Stimulated activated CD8-positive, alpha-beta memory T cell treated with anti-CD3 and anti-CD28 coated beads, Interleukin-2, amount 100 ng/mL, for 1 hour (primary cell): ENCODE measurements at places on chromosomes 2 and 18.

GRCh38 chr2:161979490-161979889 lies 94.5 kb downstream of the DPP4 start:
- DNase-seq, result no peak

DNA sequence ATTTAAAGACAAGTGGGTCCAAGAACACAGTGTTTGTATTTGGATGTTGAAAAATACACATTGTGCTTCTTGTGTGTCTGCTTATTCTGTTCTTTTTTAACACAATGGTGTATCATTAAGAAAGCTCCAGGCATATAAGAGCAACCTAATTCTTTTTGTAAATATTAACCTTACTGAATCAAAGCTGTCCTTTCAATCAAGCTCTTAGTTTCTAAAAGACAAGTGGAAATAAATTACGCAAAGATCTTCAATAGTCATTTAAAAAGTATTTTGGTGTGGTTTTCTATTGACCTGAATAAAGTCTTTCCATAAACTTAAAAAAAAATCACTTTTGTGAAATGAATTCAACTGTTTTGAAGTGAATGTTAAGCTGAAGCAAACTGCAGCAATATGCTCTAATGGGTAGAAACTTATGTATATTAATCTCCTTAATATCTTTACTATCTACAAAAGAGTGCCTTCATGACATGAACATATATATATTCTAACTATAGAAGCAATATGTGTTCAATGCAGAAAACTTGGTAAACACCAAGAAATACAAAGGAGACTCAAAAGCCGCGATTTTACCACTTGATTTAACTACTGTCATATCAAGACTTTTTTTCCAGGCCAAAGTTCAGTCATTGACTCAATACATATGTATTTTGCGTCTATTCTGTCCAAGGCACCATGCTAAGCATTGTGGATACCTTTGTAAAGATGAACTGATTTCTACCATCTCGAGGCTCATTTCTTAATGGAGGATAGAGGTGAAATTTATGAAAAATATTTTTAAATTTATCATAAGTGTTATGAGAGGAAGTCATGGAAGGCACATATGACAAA lies 97.7 kb downstream of the ARHGAP15 start:
- DNase-seq, result no peak

DNA sequence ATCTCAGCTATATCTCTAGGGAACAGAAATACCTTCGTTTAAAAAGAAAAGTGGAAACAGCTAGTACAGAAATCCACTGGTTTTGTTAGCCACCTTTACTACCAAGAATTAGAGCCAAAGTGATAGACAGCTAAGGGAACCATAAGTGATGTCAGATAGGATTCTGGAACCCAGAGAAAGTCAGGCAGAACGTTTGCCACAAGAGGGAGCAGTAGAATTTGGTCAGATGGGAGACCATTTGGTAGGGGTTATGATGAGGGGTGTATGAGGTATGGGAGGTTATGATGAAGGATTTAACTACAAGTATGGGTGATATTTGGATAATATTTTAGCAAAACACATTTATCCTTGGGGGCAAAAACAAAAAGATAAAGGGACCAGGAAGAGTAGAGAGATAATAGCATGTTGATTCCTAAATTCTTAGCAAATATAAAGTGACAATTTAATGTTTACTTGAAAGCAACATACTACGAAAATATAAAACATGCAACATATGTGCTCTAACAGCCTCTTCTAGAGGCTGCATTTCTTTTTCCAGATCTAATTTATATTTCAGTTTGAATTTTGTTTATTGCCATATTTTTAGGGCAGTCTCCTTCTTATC lies 3.3 kb downstream of the SLC8A1 start:
- DNase-seq, result no peak

GRCh38 chr2:134253804-134254203 lies at the start of gene MGAT5:
Gene MGAT5, plus strand, starts transcription at chr2:134254072. Its CDS starts 332 bp downstream, at chr2:134254404.
- DNase-seq, result no peak

GRCh38 chr18:72412927-72413326 lies 131.2 kb downstream of the CBLN2 start:
- no peak for DNase-seq

DNA sequence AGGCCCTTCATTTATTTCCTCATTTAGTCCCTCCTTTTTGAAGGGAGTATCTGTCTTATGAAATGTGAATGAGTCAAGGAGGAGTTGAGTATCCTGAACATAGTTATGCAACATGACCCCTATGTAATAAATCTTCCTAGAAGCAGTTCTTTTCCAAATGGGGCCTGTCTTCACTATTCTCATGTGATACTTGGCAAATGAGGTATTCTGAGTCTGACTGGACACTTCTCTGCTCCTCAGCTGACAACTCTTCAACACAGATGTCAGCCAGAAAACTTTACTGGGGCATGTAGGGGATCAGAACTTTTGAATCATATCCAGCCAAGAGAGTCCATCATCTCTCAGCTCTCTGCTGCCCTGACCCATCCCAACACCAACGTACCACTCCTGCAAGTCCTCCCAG lies 291.6 kb downstream of the ZNF385B start:
- DNase-seq, result no peak

DNA sequence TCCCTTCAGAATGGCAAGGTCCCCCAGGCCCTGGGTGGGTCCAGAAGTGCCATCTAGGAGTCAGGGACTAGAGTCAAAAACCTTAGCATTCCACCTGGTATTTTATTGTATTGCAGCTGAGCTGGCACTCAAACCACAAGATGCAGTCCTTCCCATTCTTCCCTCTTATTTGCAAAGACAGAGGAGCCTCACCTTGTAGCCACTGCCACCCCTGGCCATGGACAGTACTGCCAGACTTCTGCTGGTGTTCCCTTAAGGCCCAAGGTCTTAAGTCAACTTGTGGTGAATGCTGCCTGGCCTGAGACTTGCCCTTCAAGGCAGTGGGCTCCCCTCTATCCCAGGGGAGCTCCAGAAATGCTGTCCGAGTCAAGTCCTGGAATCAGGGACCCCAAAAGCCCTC lies 6.9 kb downstream of the UGT1A10 start:
- DNase-seq, result no peak

GRCh38 chr18:48161911-48162698 lies 231.6 kb upstream of the SMAD2 start:
- no peak for DNase-seq

DNA sequence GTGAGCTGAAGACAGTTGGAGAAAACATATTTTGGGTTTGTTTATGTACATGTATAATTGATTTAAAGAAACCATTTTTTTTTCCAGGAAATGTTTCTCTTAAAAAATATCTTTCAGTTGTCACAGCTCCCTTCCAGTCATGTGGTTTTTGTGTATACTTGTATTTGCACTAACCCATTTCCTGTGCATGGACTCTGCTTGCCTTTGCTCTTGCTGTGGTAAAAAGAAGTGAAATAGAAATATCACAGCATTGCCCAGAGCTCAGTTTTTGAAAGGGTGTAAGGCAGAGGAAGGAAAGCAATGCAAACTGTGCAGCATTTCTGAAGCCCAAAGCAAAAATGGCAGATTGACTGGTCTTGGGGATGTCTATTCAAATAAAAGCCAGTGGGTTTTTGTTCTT lies 10.4 kb upstream of the DOCK10 start:
- DNase-seq, result no peak

DNA sequence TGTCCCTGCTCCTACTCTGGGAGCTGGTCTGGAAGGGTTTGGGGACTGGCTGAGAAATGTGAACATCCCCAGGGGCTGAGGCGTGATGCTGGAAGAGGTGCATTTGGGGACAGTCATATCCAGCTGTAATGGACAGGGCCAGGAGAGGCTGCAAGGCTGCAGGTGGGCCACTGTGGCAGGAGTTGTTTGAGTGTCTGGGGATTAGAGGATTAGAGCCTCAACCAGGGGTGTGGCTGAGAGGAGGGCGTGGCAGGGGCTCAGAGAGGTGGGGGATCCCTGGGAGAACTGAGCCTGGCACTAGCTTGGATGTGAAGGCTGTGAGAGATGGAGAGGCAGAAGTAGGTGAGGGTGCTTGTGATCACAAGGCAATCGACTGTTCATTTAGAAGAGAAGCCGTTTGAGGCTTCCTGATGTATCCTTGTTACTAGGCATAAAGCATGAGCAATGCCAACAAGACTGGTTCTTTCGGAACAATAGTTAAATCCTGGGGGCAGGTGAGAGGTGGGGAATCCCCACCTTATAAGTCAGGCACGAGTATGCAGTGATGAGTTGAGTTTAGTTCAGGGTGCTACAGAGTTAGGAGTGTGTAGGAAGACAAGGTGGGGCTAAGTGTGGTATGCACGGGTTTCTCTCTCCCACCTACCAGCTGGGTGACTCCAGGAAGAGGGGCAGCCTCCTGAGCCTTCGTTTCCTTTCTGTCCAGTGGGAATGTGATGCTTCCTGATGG lies 31.9 kb downstream of the SH3RF3 start:
- no peak for DNase-seq

GRCh38 chr18:63451799-63452660 lies 24.7 kb upstream of the SERPINB5 start:
- no peak for DNase-seq

- no peak for DNase-seq
These were observed 78.5 kb upstream of the SNTG2 start for GRCh38 chr2:871926-872680.

DNA sequence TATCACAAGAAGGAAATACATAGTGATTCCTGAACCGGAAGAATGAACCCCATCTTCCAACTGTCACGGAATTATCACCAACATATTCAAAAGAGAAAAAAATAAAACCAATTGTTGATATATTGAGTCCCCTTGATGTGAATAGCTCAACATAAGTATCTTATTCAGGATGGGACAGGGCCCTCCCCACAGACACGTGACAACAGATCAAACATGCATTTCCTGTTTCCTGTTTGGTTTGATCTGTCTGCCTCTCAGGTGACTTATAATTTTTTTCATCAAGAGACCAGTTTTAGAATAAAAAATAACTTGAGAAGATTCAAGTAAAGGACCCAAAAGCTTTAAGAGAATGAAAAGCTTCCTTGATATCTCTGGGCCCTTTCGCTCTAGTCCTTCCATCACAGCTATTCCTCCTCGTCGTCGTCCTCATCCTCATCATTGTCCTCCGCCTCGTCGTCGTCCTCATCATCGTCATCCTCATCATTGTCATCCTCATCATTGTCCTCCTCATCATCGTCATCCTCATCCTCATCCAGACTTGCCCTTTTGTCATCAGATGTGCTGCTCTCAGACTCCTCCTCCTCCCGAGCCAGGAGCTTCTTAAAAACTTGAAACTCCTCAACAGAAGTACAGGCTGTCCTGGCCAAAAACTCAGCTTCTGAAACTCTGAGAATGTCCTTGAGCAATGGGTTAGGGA lies 6.3 kb downstream of the MTERF4 start:
- no peak for DNase-seq

DNA sequence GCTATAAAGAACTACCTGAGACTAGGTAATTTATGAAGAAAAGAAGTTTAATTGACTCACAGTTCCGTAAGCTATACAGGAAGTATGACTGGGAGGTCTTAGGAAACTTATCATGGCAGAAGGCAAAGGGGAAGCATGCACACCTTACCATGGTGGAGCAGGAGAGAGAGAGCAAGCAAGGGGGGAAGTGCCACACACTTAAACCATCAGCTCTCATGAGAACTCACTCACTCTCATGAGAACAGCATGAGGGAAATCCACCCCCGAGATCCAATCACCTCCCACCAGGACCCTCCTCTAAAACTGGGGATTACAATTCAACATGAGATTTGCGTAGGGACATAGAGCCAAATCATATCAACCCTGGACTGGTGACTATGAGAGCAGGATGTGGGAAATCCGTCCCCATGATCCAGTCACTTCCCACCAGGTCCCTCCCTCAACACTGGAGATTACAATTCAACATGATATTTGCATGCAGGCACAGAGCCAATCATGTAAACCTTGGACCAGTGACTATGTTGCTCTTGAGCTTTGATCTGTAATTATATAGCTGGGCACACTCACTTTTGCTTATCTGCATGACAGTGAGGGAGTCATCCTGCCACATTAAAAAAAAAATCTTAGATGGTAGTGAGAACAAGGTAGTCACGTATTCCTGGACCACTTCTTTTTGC lies 12.9 kb downstream of the ADAM23 start:
- DNase-seq, result no peak

DNA sequence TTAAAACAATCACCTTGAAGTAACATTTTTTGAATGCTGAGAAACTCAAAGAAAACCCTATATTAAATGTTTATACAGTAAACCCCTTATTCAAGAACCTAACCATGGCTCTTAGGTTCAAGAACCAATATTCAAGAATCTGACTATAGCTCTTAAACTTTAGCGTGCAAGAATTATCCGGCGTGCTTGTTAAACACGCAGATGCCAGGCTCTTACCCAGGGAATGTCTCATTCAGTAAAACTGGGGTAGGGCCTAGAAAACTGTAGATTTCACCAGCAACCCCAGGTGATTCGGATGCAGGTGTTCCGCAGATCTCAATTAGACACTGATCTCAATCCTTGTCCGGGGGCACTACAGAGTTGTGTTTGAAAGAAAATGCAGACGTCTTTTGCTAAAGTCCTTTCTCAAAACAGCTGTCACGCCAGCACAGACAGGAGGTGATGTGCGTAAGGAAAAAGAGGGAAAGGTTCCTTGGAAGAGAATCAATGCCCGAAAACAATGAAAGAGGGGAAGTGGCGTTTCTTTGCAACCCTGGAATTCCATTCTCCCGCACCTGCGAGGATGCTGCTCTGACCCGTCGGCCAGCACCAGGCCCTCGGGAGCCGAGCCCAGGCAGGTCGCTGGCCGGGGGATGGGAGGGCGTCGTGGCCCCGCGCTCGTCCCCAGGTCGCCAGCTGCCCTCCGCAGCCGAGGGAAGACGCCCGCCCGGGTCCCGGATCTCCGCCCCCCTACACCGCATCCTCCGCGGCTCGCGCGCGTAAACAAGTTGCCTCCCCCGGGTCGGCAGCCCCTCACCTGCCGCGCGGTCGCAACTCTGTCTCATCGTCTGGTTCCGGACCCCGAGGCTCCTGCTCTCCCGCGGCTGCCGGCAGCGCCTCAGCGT lies 851 bp downstream of the EIF2AK3 start:
- DNase-seq, result peak; percentile 34

GRCh38 chr2:31920962-31921361 lies 89.8 kb downstream of the MEMO1 start:
- no peak for DNase-seq

- DNase-seq, result no peak
These were observed 16.9 kb upstream of the HNRNPLL start for GRCh38 chr2:38619458-38620164.

- no peak for DNase-seq
These were observed 663.3 kb downstream of the SUCLG1 start for GRCh38 chr2:83795777-83796176.

DNA sequence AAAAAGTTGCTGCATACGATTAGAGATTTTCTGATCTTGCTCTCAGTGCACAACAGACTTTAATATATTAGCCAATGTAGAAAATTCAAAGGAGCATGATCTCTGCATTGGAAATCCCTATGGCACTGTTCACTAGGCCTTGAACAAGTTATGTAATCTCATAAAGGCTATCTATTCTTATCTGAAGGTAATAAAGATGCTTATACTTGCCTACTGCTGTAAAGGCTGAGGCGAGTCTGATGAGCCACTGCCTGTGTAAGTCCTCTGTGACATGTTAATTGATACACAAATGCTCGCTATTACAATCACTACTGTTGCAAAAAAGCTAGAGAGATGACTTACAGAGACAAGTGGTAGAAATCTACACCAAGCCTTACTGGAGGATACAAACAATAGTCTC lies 207.4 kb downstream of the EPHA4 start:
- no peak for DNase-seq

- DNase-seq, result no peak
These were observed at the start of gene SERPINB7 for GRCh38 chr18:63775166-63775730. Gene SERPINB7, plus strand, starts transcription at chr18:63775418. Its CDS starts 6,955 bp downstream, at chr18:63782373.

GRCh38 chr18:79317703-79318102 lies 78.0 kb upstream of the NFATC1 start:
- no peak for DNase-seq

- DNase-seq, result no peak
These were observed 78.7 kb upstream of the RGPD5 start for GRCh38 chr2:109715313-109715805.
